ENCODE measurements at places on chromosomes 5 and 9.
A peak's percentile ranks its signal among the peaks of the same experiment; 100 is the strongest.

- no peak for DNase-seq
Observed at GRCh38 chr5:142455856-142456255, 131.0 kb upstream of the SPRY4 start.

GRCh38 chr9:125238915-125239446 lies 2.2 kb downstream of the HSPA5 start:
- DNase-seq, result no peak

- no peak for DNase-seq
Observed at GRCh38 chr9:135924628-135925338, 17.4 kb upstream of the CAMSAP1 start.

DNA sequence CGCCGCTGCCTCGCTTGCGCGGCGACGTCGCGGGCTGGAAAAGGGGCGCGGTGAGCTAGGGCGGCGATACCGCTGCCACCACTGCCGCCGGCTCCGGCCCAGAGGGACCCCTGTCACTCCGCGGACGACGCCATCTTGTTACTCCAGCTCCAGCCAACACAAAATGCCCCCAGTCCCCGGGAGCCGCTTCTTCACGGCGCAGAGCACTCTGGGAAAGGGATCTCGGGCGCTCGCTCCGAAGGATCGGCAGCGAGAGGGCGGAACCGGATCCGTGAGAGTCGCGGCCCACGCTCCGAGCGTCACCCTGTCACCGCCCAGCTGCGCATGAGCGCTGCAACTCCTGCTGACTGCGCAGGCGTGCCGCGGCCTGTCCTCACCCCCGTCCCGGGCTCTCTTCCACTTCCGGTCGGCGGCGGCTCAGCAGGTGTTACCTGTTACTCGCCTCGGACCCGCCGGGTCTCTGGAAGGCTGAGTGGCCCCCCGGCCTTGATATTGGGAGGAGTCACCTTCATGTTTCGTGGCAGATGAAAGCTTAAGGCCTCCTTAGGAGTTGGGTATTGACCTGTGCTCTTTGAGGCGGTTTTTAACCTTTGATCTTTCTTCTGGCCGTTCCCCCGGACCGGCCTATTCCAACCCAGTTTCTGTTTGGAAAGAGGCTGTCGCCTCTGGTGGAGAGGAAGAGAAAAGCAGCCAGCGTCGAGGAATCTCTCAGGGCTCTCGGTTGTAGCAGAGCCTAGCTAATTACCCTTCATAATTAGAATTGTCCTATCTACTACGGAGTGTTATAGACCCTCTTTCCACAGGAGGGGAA lies at the start of gene CSNK1A1:
Gene CSNK1A1 (minus strand): TSS at position 213 of the 811 bp plus-strand sequence. CDS start 475 bp downstream, outside the sequence.
- DNase-seq, result peak; percentile 96

- DNase-seq, result no peak
Observed at GRCh38 chr9:114347675-114348074, 18.0 kb downstream of the ORM2 start.

- no peak for DNase-seq
Observed at GRCh38 chr5:72840041-72840440, 23.6 kb downstream of the TNPO1 start.

DNA sequence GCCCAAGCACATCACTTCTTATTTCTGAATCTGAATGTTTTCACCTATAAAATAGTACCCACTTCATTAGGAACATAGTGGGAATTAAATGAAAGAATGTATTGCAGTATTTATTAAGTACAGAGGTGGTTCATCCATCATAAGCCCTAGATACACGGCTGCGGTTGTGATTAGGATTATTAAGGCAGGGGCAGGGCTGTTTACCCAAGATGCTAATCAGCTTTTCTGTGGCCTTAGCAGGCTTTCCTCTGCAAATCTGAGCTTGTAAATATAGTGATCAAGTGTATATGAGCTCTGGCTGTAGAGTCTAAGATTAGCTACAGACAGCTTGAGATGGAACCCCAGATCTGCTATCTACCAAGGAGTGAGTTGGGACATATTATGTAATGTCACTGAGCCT lies 124.1 kb upstream of the ADRA1B start:
- no peak for DNase-seq

GRCh38 chr5:19044931-19045695 lies 942.9 kb downstream of the CDH18 start:
- no peak for DNase-seq
